ENCODE measurements at places on chromosomes 7 and 10. TPM values are rescaled to one million over a fixed set of nuclear protein-coding genes. Genes with fewer than 3 reads are reported as not detected.

DNA sequence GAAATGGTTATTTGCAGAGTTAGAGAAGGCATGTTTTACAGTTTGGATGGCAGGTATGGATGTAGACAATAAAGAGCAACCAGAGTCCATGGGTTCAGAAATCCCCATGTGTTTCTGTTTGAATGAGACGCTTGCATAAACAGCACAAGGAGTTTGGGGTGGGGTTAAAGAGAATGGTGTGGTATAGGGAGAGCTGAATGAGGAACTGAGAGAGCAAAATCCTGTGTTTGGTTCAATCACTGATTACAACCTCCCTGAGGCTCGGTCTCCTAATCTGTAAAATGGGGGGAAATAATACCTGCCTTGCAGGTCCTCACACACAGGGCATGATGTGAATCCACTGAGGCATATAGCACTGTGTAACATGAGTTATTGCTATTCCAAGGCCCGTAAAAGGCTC, 23.7 kb downstream of the CAV1 start:
- DNase-seq = no peak

GRCh38 chr10:43257347-43258210, 9.3 kb downstream of the RASGEF1A start:
- peak; percentile 43 for DNase-seq

DNA sequence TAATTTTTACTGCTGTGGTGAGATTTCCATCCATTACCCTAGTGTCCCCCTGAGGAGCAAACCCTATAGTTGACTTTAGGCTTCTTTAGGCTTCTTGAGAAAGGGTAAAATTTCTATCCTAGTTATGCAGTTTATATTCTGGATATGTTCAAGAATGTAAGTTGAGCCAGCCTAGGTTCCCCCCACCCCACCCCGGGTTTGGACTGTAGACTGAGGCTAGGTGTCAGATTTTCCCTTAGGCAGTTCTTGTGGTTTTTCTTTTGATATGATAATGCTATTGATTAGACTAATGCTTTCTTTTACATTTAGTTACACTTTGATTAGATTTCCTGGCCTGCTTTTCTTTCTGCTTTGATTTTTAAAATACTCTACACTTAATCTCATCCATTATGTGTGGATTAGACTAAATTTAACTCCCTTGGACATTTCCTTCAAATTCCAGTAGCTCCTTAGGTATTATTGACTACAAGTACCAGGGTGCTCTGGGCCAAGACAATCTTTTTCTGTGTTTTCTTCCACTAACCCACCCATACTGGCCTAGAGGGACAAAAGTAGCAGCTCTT, 37.7 kb downstream of the NRF1 start:
- no peak for DNase-seq

DNA sequence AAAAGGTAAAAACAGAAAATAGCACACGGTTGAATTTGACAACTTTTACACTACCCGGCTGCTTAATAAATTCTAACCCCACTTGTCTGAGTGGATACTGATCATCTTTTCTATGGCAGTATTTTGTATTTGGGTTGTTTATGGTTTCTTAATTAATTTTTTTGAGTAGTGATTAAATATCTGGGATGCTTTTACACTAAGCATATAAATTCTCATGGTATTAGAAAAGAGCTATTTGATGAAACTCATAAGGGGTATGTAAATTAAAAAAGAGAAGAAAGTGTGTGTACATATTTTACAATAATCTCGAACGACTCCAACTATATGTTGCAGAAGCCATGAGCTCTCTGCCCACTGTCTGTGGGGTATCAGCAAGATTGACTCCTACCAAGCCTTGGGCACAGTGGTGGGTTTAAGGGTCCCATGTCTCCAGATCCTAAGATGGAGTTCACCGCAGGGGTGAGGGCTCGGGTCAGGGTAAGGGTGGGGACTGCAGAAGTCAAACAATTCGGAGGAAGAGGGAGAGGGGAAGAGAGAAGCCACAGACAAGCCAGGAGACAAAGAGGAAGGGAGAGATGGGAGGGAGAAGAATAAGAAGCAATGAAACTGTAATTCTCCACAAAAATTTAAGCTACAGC, 7.6 kb upstream of the HOXA13 start:
- no peak for DNase-seq

DNA sequence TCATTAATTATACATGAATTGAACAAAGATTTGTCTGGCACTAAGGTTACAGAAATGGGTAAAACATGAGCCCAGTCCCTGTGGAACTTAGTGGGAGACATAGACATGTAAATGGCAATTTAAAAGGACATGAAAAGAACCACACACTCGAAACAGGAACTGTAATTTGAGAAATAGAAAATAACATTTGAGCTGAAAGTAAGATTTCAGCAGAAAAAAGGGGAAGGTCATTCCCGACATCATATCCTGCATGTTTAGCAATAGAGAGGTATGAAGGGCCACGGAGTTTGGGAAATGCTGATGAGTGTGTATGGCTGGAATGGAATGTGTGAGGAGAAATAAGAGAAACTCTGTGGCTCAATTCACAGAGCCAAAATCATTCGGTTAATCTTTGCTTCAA, 175.4 kb upstream of the AHR start:
- no peak for DNase-seq

- DNase-seq = no peak
These were observed 201.0 kb upstream of the IMMP2L start for GRCh38 chr7:111763221-111763801.

DNA sequence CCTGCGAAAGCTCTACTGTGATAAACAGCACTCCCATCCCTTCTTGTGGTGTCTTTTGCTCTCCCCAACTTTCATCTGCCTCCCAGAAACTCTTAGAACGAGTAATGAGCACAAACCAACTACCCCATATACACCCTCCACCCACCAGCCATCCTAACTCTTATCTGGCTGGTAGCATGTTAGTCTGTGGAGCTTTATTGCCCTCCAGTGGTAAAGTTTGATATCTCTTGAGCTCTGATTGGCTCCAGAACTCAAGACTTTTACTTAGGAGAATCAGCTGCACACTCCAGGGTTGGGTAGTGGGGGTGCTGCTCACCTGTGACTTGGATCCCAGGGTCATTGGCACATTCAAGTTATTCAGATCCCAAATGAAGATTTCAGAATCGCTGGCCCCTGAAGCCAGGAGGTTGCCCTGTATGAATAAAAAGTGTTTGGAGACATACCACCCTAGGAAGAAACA, 10.9 kb downstream of the SEC31B start:
- peak; percentile 51 for DNase-seq

DNA sequence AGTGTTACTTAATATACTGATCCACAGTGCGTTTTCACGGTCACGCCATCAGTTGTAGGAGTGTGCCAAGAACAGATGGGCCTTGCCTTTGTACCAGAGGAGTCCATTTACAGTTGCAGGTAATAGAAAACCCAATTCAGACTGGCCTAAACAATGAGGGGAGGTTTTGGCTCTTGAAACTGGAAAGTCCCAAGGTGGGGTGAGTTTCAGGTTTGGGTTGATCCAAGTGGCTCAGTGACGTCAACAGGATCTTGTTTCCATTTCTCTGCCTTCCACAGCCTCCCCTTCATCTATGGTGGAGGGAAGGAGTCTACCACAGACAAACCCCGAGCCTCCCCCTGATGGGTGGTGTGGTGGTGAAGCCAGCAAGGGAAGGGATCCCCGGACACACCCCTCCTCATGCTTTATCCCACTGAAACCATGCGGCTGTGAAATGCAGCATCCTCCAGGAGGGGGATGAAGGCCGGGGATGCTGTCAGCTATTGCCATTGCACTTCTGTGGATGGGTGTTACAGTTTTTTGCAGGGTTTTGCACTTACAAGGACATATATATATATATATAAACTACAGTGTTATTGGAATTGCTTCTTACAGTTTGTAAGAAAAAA, 14.8 kb upstream of the SH2D4B start:
- no peak for DNase-seq

Gene LRRD1
- not detected for total RNA-seq

Gene TAS2R41
- not detected for total RNA-seq

Gene YAE1
- total RNA-seq = 12.0 TPM

Gene UCMA
- not detected for total RNA-seq

Gene DNAH11
- 9.9 TPM for total RNA-seq
